ENCODE measurements at places on chromosomes 13 and 19.

GRCh38 chr19:17351815-17352435 lies 14.6 kb downstream of the GTPBP3 start:
- no peak for DNase-seq

DNA sequence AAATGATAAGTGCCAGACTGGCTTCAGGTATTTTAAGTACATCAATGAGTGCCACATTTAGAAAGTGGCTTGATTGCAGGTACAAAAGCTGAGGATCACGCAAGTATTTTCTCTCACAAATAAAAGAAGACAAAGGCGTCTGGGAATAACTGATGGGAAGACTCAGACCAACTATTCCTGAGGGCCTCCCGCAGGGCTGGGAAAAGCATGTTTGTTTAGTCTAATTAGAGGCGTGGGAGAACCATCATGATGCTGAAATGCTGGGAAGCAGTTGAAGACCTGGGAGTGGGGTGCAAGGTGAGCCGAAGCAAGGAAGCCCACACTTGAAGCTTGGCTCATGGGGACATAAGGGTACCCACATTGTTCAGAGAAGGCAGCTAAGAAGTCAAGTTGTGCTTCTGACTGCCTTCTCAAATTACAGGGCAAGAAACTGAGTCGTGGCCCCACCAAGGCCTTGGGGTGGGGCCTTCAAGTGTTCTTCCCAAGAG lies 536.0 kb downstream of the MYO16 start:
- no peak for DNase-seq

DNA sequence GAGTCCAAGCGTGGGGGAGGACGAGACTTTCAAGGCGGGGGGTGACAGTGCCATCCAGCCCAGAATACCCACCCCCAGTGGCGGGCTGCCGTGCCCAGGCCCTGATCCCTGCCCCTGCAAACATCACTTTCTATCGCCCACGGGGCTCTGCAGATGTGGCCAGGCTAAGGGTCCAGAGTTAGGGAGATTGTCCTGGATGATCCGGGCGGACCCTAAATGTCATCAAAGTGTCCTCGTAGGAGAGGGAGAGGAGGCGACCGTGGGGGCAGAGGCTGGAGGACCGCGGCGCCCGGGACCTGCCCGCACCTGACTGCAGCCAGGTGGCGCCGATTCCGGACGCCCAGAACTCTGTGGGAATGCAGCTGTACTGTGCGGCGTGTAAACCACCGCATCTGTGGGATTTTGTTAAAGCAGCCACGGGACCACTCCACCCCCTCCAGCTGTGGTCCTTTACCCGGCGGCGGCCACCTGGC lies 32.4 kb downstream of the GJA3 start:
- no peak for DNase-seq

- DNase-seq, result no peak
Measured at GRCh38 chr19:29768166-29768565, 43.6 kb upstream of the CCNE1 start.

DNA sequence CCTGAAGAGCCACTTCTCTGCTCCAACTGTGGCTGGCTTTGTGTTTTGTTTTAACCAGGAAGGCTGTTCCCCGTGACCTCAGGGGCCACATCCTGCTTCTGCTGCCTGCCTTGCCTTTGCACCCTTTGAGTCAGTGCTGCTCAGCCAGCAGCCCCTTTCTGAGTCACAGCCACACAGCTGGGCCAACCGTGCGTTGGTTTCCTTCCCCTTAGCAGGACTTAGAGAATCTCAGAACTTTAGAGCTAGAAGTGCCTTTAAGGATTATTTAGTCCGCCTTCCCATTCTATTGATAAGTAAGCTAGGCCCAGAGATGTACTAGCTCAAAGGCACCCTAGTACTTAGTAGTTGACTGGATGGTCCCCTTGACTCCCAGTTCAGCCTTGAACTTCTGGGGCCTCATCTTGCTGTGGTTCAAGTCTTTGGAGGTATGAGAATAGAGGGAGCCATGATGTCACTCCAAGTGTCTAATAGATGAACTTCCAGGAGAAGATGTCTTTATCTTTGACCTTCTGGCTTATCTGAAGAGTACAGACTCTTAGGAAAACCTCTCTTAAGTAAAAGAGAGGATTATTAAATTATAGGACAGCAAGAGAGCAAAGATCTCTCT lies 8.0 kb downstream of the RGCC start:
- no peak for DNase-seq

GRCh38 chr19:58550362-58551122 lies 4.4 kb downstream of the CHMP2A start:
- DNase-seq, result no peak

DNA sequence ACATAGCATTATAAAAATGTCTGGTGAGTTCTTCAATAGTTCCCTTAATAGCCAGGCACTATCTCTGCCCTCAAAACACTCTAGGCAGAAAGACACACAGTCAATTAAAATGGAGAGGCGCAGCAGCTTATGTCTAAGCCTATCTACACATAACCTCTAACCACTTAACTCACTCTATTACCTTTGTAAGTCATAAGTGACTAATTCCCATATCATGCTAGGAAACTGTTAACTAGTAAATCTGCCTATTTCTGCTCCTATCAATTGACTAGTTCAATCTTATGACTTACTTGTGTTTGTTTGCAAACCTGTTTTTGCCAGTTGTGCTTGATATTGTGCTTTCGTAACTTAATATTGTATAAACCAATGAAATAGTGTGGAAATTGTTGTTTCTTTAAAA lies 3.2 kb downstream of the CCDC122 start:
- no peak for DNase-seq

DNA sequence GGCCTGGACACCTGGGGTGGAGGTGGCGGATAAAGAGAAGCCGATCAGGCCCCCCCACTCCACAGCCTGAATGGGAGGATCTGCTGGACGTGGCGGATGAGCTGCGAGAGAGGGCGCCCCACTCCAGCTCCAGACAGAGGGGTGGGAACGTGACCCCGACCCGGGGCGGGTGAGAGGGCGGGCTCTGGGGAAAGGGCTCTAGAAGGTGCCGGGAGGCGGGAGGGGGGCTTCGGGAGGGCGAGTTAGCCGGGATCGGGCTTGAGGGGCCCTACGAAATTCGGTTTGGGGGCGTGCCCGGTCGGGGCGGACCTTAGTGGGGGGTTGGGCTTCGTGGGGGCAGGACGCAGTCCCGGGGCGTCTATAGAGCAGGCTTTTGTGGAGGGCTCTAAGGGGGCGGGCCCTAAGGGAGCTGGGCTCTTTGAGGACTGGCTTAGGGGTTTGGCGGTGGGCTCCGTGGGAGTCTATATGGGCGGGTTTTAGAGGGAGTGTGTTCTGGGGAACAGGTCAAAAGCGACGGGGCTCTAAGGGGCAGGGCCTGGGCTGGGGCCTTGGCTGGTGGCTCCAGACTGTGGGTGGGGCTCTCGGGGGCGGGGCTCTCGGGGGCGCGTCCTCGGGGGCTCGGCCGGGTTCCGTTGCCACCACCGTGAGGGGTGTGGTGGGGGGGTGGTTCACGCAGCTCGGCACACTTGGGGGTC lies 4.1 kb upstream of the NANOS3 start:
- no peak for DNase-seq

DNA sequence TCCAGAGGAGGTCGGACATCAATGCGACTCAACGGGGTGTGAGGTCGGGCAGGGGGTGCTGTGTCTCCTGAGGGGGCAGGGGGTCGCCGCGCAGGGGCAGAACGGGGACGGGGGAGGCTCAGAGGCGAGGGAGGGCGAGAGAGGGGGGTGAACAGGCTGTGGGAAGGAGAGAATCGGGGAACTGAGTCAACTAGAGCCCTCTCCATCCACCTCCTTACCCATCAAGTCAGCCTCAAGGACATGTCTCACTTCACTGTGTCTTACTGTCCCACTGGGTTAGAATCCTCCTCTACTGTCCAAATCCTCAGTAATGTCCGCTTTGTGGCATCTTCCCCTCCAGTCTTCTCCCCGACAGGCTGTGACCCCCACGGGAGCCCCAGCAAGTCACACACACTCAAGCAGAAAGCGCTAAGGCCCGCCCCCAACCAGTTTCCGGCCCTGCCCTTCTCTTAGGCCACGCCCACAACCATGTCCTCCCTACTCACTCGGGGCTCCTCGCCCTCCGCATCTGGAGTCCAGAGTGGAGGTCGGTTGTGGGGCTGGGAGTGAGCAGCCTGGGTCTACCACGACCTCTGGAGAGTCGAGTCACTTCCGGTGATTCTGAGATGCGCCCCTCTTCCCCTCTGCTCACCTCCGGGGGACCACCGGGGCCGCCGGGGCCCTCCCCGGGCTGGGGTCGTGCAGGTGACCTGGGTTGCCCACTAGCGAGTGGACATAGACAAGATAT lies 9.3 kb downstream of the PLEKHA4 start:
- DNase-seq, result no peak

DNA sequence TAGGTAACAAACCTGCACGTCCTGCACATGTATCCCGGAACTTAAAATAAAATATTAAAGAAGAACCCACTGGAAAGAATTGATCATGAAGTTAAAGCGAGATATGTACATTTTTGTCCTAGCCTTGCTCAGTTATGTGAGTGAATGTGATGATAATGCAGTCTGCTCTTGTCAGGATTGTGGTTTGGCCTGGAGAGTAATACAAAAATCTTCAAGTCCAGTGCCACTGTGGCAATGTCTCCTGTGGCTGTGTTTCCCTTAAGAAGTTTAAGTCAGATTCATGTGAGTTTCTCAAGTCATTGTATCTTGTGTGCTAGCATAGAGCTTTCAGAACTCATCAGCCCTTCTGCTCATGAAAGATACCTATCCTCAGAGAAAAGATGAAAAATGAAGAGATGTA lies 18.0 kb upstream of the ITGBL1 start:
- DNase-seq, result no peak

DNA sequence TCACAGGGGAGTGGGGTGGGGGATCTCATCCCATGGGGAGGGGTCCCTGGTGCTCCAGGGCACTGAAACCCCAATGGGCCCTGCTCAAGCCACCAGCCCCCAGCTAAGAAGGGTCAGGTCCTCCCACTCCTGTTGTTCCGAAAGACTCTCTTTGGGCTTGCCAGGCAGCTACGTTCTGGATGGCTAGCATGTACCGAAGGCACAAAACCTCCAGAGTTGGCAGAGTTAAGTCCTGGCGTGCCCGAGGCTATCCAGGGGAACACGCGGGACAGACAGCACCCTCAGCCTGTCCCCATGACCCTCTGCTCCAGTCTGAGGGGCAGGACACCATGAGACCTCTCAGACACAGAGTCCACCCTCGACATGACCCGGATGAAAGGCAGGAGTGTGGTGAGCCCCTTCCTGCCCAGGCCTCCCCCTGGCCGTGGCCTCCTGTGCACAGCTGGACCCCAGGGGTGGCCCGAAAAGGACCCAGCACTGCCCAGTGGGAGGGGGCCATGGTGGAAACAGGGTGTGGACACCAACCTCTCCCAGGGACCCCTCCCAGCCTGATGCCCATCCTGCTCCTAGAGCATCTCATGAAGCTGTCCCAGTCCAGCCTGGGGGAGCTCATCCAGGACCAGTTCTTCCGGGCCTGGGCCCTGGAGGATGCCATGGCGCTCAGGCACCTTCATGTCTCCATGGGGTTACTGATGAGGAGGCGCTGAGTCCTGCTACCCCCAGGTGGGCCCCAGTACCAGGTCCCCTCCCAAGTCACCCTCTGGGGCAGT lies 53.0 kb upstream of the TPM4 start:
- no peak for DNase-seq

- DNase-seq, result no peak
Measured at GRCh38 chr13:106796280-106797047, 228.5 kb upstream of the ARGLU1 start.

DNA sequence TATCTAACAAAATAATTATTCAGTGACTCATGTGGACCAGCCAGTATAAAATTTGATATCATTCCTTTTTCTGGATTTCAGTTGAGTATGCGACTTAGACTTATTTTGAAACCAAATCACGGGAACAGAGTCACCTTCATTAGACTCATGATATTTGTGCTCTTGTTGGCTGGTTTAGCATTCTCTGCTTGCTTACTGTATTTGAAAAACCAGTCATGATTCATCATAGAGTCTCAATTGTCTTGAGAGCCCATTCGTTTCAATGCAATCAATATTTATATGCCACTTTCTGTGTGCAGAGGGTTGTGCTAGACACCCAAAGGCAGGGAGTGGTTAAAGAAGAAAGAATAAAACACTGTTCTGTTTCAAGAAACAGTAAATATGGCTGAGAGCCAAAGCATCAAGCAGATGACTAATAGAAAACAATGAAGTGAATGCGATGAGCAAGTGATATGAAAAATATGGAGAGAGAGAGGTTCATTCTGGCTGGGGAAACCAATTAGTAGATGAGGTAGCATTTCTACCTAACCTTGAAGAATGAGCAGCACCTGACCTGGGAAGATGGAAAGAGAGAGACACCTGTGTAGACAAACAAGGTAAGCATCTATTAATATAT lies 99.6 kb upstream of the MBNL2 start:
- DNase-seq, result peak; percentile 85

DNA sequence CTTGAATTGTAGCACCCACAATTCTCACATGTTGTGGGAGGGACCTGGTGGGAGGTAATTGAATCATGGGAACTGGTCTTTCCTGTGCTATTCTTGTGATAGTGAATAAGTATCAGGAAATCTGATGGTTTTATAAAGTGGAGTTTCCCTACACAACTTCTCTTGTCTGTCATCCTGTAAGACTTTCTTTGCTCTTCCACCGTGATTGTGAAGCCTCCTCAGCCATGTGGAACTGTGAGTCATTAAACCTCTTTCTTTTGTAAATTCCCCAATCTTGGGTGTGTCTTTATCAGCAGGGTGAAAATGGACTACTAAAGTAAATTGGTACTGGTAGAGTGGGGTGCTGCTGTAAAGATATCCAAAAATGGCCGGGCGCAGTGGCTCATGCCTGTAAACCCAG lies 215.6 kb downstream of the LIG4 start:
- DNase-seq, result no peak

DNA sequence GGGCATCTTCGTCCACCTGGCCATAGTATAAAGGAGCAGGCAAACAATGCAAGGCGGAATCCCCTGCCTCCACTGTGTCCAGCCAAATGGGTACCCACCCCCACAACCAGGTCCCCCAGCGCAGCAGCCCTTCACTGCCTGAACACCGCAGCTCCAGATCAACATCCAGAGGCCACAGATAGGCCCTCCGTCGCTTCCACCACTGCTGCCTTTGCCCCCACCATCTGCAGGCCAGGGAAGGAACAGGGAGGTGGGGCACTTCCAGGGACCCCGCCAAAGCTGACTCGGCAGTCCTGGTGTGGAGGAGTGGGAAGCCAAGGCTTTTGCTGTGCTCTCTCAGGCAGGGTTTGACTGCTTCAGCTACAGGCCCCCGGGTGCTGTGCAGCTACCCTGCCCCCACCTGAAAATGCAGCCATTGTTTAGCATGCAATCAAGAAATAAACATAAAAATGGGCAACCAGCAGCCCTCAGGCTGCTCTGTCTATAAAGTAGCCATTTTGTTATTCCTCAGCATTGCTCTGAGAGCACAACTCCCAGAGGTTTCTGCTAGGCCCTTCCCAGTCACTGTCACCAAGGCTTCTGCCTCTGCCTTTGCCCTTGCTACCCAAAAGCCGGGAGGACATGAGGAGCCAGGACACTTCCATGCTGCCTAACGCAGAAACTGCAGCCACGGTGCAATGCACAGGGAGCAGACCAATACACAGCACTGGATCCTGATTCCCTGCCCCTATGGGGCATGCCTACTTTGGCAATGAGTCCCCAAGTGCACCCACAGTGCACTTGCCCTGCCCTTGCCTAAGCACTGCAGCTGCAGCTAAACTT lies 733.2 kb upstream of the KLHL1 start:
- DNase-seq, result no peak

Measured in HCT116 (cell line).